IMR-90 (cell line): ENCODE measurements at places on chromosomes 4 and X. TPM values are rescaled to one million over a fixed set of nuclear protein-coding genes. Genes with fewer than 3 reads are reported as not detected.

GRCh38 chrX:15404401-15405096, 20.3 kb upstream of the VEGFD start:
- DNase-seq = peak; percentile 36

GRCh38 chrX:41802958-41803357, 79.0 kb downstream of the GPR82 start:
- DNase-seq = no peak

- peak; percentile 87 for DNase-seq
Measured at GRCh38 chr4:122341886-122342285, 36.9 kb upstream of the ADAD1 start.

GRCh38 chr4:161595230-161595771, 568.5 kb downstream of the FSTL5 start:
- no peak for DNase-seq

GRCh38 chrX:8235026-8235425, 64.0 kb upstream of the VCX2 start:
- DNase-seq = no peak

DNA sequence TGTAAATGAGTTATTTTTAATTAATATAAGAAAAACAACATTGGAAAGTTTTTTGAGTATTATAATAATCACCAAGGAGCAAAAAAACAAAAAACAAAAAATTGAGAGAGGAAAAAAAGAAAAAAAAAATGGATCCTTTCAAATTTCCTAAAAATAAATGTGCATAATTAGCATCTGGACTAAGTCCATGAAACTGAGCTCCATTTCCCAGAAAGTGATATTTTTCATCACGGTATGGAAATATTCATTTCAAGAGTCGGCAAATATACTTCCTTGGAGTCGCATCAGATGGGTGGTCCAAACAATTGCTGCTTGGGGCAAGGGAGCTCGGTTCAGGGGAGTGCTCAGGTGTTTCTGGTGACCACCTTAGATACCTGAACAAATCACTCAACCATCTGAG, 305.1 kb downstream of the LDB2 start:
- no peak for DNase-seq

GRCh38 chr4:69775321-69775867, 15.0 kb upstream of the SULT1B1 start:
- no peak for DNase-seq

GRCh38 chr4:151029537-151029936, 14.5 kb upstream of the LRBA start:
- DNase-seq = no peak

DNA sequence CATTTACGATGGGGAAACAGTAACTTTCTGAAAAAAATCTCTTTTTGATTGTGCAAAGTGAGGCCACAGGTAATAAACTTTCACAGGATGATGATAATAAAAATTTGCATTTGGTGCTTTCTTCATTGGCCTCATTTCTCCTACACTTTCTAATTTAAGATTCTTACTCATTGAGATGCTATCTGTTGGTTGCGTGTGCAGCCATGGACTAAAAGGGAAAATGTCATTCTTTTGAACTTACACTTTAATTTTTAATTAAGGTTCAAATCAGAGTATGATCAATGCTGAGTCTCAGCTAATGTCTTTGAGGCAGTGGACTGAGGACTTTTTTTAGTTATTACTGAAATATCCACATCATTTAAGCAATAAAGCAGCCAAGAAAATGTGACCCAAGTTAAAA, 87.6 kb downstream of the SEL1L3 start:
- no peak for DNase-seq

DNA sequence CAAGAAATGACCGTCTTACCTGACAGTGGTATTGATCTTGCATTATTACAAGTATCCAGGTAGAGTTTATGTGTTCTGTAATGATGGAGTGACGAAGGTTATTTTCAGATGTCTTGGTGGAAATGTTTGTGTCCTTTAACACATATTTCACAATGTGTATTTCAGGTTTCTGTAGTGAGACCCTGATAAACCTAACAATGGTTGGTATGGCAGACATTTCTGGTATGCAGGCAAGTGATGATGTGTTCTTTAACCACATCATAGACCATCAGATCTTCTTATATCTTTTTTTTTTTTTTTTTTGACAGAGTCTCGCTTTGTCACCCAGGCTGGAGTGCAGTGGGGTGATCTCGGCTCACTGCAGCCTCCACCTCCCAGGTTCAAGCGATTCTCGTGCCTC, 14.6 kb upstream of the ATXN3L start:
- DNase-seq = peak; percentile 10

Gene ARHGAP36
- total RNA-seq = not detected in 2 replicates

Gene NAP1L2
- under 0.01 TPM in 1 of 2 replicates, not detected in the other for total RNA-seq

Gene SATL1
- total RNA-seq = not detected in 2 replicates

Gene HPGD
- total RNA-seq = not detected in 2 replicates

Gene DCAF12L2
- total RNA-seq = not detected in 2 replicates
